ENCODE measurements at places on chromosomes 2 and 18. TPM values are rescaled to one million over a fixed set of nuclear protein-coding genes. Genes with fewer than 3 reads are reported as not detected.

The EGR4 gene
- polyA plus RNA-seq: not detected

The LINC00305 gene
- 3.6 TPM for polyA plus RNA-seq

The MRPL19 gene
- 72.6 TPM for polyA plus RNA-seq

The ARHGAP28 gene
- polyA plus RNA-seq: 60.3 TPM

The PTGR3 gene
- 52.0 TPM for polyA plus RNA-seq

The RSAD2 gene
- 5.3 TPM for polyA plus RNA-seq

The COL6A3 gene
- 235 TPM for polyA plus RNA-seq

The SPHKAP gene
- polyA plus RNA-seq: 4.2 TPM

The GAL3ST2 gene
- 0.76 TPM for polyA plus RNA-seq

The LIMS3 gene
- polyA plus RNA-seq: 2.4 TPM

The ABCG8 gene
- polyA plus RNA-seq: 0.88 TPM

The NAT8 gene
- polyA plus RNA-seq: 18.6 TPM

The CXCR4 gene
- polyA plus RNA-seq: 45.7 TPM

The NCOA1 gene
- 51.7 TPM for polyA plus RNA-seq

The ELOA2 gene
- polyA plus RNA-seq: not detected

The LRRC30 gene
- 0.40 TPM for polyA plus RNA-seq

The RPE gene
- polyA plus RNA-seq: 67.2 TPM

The XIRP2 gene
- polyA plus RNA-seq: not detected

The GPAT2 gene
- 3.8 TPM for polyA plus RNA-seq

The UGT1A8 gene
- not detected for polyA plus RNA-seq

The DUSP19 gene
- polyA plus RNA-seq: 5.2 TPM

The TNFRSF11A gene
- 2.8 TPM for polyA plus RNA-seq

The NPPC gene
- 0.18 TPM for polyA plus RNA-seq

Measured in left kidney (tissue), 8 donors.